ENCODE measurements at places on chromosomes 12 and 14.
A peak's percentile ranks its signal among the peaks of the same experiment; 100 is the strongest.

GRCh38 chr14:31530136-31530535 lies 31.1 kb upstream of the NUBPL start:
- DNase-seq = no peak

- DNase-seq = no peak
Measured at GRCh38 chr14:92759679-92760523, 11.5 kb upstream of the LGMN start.

GRCh38 chr14:23034498-23035302 lies at the start of gene PSMB5:
TSS of gene PSMB5 (minus strand) at chr14:23034900. CDS start at chr14:23034881, 19 bp downstream.
- DNase-seq = no peak

DNA sequence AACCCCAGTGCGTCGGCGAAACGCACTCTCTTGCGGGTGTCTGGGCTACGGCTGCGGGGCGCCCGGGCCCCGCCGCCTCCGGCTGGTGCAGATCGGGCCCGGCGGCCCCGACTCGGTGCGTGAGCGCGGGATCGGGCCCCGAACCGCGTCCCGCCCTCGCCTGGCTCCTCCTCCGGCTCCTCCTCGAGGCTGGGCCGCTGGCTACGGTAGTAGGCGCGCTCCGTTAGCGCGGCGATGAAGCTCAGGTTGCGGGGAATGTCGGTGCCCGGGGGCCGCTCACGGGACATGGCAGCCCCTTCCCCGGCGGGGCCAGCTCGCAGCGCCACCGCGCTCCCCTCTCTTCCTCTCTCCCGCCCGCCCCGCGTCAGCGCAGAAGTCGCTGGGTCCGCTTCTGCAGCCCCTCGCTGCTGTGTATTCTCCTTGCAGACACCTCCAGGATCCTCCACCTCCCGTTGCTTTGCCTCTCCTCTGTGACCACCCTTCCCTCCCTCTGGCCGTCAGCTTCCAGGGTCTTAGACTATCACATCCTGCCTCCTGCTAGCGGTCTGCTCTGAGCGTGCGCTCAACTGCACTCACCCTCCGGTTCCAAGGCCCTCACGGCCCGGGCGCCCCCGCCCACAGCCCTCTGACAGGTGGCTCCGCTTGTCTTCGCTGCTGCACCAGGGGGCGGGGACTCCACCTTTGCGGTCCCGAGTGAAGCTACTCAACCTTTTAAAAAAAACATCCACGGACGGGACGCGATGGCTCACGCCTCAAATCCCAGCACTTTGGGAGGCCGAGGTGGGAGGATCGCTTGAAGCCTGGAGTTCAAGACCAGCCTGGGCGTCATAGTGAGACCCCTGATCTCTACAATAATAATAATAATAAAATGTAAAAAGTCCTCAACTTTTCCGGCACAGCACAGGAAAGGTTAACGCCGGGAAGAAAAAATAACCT lies at the start of gene PPP1R3E:
TSS of gene PPP1R3E (minus strand) at position 570 of the 936 bp plus-strand sequence. CDS start at position 287, 283 bp downstream.
- DNase-seq = peak; percentile 78

GRCh38 chr12:15206338-15206737 lies 14.9 kb downstream of the RERG start:
- DNase-seq = no peak

- DNase-seq = no peak
Measured at GRCh38 chr12:12977231-12977630, 22.8 kb downstream of the HEBP1 start.

- DNase-seq = no peak
Measured at GRCh38 chr12:117064596-117064995, 34.6 kb downstream of the TESC start.

DNA sequence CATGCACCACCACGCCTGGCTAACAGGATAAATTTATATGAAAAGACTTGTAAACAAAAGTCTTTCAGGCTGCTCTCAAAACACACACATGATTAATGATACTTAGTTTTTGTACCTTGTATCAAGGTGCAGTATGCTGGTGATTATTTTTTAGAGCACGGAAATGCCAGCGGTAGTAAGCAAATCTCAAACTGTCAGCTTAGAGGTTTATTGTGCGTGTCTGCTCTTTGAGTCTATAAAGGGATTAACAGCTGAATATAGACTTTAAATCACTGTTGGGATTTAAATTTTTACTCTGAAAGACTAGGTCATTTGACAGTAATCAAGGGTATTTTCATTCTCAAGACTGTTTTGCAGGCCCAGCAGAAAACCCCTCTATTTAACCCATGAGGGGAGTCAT lies 50.5 kb downstream of the PLEKHA5 start:
- no peak for DNase-seq

DNA sequence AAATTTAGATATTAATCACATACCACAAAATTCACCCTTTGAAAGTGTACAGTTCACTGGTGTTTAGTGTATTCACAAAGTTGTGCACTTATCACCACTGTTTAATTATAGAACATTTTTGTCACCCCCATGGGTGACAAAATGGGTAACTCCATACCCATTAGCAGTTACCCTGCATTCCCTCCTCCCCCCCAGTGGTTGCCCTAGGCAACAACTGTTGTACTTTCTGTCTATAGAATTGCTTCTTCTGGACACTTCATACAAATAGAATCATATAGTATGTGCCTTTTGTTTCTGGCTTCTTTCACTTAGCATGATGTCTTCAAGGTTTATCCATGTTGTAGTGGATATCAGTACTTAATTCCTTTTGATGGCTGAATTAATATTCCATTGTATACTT lies 52.7 kb downstream of the FBXO34 start:
- DNase-seq = no peak

- no peak for DNase-seq
Measured at GRCh38 chr12:26524862-26525465, 308.0 kb downstream of the ITPR2 start.

GRCh38 chr12:94987076-94987669 lies 16.3 kb downstream of the NDUFA12 start:
- DNase-seq = no peak

DNA sequence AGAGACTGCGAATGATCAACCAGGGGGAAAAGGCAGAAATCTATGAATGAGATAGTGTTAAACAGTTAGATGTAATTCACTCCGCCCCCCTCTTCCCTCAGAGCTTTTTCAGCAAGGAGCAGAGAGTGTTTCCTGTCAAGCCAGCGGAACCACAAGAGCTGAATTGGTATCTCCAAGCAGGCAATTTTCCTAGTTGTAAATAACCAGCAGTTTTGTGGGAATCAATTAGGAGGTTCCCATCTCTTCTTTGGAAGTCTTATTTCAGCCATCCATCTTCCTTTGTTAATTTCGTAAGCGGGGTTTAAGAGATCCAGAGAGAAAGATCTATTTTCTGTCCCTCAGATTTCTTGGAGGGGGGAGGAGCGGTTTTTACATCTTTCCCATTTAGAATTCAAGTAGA lies 178.0 kb downstream of the FOXN3 start:
- DNase-seq = no peak

- no peak for DNase-seq
Measured at GRCh38 chr14:39154594-39155189, 15.4 kb downstream of the TRAPPC6B start.

DNA sequence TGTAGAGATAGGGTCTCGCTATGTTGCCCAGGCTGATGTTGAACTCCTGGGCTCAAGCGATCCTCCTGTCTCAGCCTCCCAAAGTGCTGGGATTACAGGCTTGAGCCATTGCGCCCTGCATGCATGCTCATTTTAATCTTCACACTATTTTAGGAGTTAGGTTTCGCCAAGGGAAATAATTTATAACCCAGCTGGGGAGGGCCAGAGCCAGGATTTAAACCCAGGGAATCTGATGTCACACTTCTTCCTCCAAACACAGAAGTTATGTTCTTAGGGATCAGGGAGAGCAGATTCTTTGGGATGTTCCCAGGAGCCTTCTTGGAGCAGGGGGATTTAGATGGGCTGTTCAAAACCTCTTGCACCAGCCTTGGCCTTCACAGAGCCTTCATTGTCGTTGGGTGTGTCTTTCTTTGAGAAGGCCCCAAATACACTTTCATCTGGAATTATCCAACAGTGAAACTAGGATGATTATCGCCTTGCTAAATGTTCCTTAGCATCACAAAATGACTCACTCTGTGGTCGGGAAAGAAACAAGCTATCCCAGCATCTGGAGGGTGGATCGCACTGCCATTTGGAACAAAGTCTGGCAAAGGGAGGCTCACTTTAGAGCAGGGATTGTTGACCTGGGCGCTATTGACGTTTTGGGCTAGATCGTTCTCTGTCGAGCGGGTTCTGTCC lies 8.2 kb upstream of the PPP1CC start:
- DNase-seq = no peak

GRCh38 chr12:117844114-117844830 lies 124.5 kb downstream of the KSR2 start:
- DNase-seq = no peak

DNA sequence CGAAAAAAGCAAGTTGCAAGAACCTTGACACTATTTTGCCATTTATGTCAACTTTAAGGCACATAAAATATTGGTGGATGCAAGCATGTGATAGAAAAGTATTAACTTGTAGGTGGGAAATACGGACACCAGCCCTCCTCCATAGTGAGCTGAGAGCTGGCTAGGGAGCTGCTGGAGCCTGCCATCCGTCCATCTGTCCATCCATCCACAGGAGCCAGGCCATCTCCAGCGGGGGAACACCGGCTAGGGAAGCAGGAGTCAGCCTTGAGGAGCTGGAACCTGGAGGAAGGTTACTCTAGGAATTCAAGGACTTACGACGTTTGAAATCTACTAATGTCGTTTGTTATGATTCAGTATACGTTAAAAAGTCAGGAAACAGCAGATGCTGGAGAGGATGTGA lies 120.7 kb upstream of the C14orf180 start:
- DNase-seq = no peak

GRCh38 chr14:104721505-104722431 lies 2.3 kb upstream of the ADSS1 start:
- no peak for DNase-seq

- no peak for DNase-seq
Measured at GRCh38 chr12:114752217-114752616, 68.2 kb upstream of the TBX3 start.

- no peak for DNase-seq
Measured at GRCh38 chr14:99273766-99274345, 1.9 kb upstream of the BCL11B start.

DNA sequence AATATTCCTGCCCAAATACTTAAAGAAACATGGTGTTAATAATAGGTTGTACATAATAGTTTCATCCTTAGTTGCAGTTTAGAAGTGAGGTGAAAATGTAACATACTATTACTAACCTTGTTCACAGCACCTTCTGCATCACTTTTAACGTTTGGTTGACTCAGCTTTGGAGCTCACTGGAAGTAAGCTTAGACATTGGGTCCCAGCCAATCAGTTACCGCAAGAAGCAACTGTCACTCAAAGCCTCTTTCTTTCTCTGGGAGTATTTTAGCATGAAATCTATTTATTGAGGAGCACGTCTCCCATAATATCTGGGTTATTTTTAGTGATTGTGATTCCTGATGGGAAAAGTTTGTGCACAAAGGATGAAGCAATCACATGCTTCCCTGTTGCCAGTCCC lies 472.6 kb downstream of the SNAPC1 start:
- DNase-seq = no peak

DNA sequence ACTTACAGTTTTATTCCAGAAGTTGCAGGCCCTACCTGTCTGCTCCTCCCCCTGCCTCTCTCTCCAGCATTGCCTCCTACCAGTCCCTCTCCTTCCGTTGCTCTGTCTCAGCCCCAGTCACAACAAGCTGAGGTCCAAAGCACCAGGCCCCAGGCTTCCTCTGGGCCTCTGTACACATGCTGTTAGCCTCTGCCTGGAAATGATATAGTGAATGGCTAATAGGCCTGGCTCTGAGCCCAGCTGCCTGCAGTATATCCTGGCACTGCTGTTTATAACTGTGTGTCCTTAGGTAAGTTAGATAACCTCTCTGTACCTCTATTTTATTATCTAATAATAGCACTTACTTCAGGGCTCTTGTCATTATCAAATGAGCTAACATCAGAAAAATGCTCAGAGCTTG lies 114.9 kb upstream of the PWP1 start:
- no peak for DNase-seq

DNA sequence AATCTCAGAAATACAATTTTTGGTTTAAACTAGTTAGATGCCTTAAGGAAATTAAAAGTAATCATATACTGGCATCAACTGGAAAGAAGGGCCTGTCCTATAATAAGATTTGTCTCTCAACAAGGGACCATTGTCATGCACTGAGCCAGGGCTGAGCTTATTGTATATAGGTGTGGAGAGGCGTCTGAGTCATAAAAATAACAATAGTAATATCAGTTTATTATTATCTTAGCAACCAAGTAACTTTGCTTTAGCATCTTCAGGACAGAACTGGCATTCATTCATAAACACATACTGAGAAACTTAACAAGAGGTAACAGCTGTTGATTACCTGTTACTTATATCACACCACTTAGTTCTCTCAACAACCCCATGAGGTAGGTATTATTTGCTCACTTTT lies 7.1 kb downstream of the KRT75 start:
- no peak for DNase-seq

DNA sequence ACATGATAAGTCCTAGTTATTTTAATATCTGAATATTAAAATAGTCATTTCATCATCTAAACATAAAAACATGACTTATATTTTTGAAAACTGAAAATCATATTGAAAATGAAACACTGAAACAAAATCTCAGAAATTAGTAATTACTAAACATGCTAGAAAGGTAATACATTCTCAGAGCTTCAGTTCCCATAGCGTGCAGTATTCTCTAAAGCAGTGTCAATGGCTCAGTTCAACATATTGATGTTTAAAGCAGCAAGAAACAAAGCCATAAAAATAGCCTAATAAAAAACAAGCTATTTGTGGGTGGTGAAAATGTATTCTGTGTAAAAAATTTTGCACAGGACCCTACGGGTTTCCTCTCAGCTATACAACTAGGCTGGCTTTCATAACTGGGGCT lies 1337.4 kb downstream of the FSCB start:
- no peak for DNase-seq

- DNase-seq = no peak
Measured at GRCh38 chr14:60544659-60545058, 35.7 kb downstream of the SIX6 start.

GRCh38 chr12:132873724-132874123 lies 13.7 kb downstream of the CHFR start:
- no peak for DNase-seq
